LoVo (cell line): ENCODE measurements at places on chromosomes 5 and 9.

DNA sequence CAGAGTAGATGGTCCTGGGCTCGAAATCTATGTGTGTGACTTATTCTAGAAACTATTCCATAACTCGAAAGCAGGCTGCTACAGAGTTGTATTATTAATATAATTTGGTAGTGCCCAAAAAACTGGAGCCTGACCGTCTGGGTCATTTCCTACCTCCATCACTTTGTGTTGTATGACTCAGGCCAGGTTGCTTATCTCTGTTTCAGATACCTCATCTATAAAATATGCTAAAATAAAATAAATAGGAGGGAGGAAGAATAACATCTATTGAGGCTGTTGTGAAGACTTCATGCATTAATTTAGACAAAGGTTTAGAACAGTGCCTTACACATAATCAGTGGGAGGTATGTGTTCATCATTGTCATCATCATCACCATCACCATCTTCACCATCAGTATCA lies 57.7 kb downstream of the PDE4D start:
- DNase-seq: no peak

DNA sequence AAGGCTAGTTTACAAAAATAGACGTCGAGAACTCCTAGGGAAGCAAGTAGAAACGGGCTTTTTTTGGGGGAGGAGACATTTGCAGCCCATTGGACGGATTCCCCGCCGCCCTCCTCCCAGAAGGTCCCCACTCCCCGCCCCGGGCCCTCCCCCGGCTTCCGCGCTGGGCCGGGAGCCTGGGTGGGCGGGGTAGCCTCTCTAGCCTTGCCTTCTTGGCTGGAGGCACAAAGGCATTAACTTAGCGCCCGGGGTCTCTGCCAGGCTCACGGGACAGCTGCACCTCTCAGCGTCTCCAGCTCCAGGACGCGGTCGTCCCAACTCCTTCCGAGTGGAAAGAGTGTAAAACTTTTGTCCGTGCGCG lies at the start of gene DMRTA1:
Gene DMRTA1, plus strand, starts transcription at position 236 of the 361 bp plus-strand sequence. CDS start 242 bp downstream, outside the sequence.
- no peak for DNase-seq

- no peak for DNase-seq
Observed at GRCh38 chr9:92850898-92851297, 26.9 kb downstream of the ZNF484 start.

- DNase-seq: no peak
Observed at GRCh38 chr5:6251565-6252102, 126.7 kb downstream of the MED10 start.

DNA sequence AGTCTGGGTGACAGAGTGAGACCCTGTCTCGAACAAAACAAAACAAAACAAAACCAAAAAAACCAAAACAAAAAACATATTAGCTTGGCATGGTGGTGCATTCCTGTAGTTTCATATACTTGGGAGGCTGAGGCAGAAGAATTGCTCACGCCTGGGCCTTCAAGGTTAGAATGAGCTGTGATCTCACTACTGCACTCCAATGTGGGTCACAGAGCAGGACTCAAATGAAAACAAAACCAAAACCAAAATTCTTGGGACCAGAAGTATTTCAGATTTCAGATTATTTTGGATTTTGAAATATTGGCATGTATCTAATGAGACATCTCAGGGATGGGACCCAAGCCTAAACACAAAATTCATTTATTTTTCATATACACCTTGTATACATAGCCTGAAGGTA lies 80.2 kb downstream of the TMC1 start:
- DNase-seq: no peak

- no peak for DNase-seq
Observed at GRCh38 chr9:134323741-134324358, 2.4 kb upstream of the RXRA start.

- DNase-seq: no peak
Observed at GRCh38 chr5:170338933-170339779, 41.6 kb upstream of the LCP2 start.

DNA sequence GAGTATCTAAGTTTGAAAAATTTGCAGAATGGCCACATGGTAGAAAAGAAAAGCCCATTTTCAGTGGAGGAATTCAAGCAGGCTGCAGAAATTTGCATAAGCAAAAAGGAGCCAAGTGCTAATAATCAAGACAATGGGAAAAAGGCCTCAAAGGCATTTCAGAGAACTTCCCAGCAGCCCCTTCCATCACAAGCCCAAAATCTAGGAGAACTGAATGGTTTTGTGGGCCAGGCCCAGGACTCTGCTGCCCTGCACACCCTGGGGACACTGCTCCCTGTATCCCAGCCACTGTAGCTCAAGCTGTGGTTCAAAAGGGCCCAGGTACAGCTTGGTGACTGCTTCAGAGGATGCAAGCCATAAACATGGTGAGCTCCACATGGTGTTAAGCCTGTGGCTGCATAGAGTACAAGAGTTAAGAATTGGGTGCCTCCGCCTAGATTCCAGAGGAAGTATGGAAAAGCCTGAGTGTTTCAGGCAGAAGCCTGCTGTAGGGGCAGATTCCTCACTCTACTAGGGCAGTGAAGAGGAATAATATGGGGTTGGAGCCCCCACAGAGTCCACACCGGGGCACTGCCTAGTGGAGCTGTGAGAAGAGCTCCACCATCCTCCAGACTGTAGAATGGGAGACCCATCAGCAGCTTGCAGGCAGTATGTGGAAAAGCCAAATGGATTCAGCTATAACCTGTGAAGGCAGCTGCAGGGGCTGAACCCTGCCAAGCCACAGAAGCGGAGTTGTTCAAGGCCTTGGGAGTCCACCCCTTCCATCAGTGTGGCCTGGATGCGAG lies 720.7 kb upstream of the CTNND2 start:
- DNase-seq: no peak

DNA sequence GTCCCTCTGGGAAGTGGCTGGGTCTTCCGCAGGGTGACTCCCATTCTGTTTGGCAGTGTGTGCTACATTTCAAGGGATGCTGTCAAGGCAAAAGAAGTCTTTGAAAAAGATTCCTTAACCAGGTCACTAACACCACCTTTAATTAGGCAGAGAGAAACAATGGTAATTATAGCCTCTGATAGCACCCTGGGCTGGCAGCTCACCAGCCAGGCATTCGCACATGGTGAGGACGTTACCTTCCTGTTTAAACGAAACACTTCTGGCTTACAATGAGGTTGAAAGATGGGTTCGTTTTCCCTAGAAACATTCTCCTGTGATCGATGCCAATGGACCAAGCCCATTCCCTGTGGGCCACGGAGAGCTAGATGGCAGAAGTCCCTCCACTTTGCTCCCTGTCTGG lies 230.1 kb upstream of the PANK3 start:
- DNase-seq: no peak

- no peak for DNase-seq
Observed at GRCh38 chr9:20186231-20186630, 397.4 kb upstream of the SLC24A2 start.

- no peak for DNase-seq
Observed at GRCh38 chr9:38689678-38690077, 30.3 kb downstream of the FAM240B start.

GRCh38 chr5:158502686-158503085 lies 597.0 kb downstream of the EBF1 start:
- DNase-seq: no peak

DNA sequence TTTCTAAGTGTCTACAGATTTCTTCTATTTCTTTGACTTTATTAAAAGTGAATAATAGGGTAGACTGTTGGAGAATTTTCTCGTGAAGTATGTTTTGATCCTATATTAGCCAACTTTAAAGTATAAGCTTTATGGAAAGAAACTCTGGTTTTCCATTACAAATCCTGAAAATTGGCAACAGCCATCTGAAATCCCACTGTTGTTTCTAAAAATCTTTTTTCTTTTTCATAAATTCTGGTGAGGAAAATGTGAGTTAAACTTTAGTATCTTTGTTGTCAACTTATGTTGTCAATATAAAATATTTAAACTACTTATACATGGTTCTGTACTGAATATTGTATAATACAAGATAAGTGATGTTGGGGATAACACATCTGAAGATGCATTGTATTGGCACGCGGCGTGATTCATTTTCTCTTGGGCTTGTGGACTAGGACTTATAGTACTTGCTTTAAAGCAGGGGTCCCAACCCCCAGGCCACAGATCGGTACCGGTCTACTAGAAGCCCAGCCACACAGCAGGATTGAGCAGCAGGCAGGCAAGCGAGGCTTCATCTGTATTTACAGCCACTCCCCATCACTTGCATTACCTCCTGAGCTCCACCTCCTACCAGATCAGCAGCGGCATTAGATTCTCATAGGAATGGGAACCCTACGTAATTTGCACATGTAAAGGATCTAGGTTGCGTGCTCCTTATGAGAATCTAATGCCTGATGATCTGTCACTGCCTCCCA lies 12.7 kb downstream of the MAMDC2 start:
- no peak for DNase-seq

GRCh38 chr5:57736716-57737115 lies 254.1 kb upstream of the ACTBL2 start:
- no peak for DNase-seq

- DNase-seq: peak; percentile 26
Observed at GRCh38 chr5:64074533-64074932, 91.1 kb upstream of the RNF180 start.

GRCh38 chr9:110208031-110208430 lies at the start of gene C9orf152:
TSS of gene C9orf152 (minus strand) at chr9:110208159. CDS start at chr9:110207579, 580 bp downstream.
- DNase-seq: peak; percentile 18

- DNase-seq: peak; percentile 42
Observed at GRCh38 chr5:109455598-109456096, 45.9 kb upstream of the PJA2 start.

GRCh38 chr9:105656131-105656921 lies 5.9 kb upstream of the TAL2 start:
- peak; percentile 59 for DNase-seq

DNA sequence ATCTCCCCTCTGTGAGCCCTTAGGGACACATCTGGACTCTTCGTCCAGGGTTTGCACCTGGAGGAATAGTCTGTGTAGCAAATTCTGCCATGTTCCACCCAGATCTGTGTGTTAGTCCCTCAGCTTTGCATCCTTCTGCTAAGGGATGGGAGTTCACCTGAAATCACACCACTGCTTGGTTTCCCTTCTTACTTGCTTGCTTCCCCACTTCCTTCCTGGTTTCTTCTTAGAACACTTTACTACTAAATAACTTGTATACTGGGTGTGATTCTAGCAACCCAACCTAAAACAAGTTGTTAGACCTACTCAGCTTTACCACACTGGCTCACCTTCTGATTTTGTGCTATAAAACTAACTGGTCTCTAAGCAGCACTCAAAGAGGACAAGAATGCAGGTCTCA lies 202.6 kb upstream of the MAP3K1 start:
- no peak for DNase-seq

GRCh38 chr9:37551888-37552287 lies 24.3 kb downstream of the FBXO10 start:
- no peak for DNase-seq

DNA sequence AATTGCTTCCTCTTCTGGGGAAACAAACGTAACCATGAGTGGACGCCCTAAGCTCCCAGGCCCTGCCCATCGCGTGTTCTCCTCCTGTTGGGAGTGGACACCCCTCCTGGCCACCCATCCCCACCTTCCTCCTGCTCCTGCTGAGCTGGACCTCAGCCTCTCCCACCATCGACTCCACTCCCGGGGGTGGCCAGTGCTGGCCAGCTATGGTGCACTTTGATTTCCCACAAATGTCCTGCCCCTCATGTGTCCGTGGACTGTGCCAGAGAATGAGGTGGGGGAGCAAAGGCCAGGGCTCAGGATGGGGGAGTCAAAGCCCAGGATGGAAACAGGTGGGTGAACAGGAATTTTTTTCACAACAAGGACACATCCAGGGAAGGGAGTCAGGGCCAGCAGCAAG lies 62.8 kb downstream of the MED10 start:
- DNase-seq: no peak

DNA sequence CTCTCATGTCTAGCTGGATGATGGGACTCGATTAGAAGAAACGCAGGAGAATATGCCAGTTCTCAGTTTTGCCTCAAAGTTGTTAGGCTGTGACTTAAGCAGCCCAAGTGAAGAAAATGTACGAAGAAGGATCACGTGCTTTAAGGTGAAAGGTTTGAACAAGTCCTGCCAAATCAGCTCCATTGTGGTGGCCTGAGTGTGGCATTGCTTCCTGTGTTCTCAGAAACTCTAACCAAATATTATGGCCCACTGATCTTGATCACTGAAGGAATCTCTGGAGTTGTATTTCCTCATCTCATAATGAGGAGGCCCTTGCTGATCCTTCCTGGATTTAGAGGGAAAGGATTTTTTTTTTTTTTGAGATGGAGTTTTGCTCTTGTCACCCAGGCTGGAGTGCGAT lies 44.0 kb downstream of the OTULIN start:
- DNase-seq: no peak

DNA sequence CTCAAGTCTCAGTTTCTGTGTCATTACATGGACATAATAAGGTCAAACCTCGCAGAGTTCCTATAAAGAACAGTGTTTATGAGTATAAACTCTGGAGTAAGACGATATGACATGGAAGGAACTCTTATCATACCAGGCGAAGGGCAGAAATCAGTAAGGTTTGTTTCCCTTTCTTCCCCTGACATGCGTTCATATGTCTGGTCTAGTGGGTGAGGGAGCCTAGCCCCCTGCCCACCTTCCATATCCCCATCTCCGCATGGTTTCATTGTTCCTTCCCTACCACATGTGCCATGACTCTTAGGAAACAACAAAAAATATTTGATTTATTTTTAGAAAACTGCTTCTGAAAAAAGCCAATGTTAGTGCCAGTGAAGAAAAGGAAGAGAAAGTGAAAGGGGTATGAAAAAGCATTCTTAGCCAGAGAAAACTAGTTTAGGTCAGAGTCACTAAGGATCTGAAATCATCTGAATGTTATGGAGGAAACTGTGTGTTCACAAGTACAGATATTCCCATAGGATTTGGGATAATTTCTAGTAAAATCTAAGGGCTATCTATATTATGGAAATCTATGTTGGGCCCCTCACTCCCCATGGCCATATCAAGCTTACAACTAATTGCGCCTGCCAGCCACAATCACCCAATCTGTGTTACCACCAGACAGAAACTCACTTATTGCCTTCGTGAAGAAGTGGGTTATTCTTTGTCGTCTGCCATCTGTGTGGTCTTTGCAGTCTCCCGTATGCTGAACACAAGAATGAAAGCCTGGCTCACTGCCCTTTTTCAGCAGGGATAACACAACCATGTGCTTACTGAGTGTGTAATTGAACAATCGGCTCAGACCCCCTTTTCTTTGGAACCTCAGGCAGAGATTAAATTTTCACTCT lies 19.9 kb upstream of the HMHB1 start:
- no peak for DNase-seq

DNA sequence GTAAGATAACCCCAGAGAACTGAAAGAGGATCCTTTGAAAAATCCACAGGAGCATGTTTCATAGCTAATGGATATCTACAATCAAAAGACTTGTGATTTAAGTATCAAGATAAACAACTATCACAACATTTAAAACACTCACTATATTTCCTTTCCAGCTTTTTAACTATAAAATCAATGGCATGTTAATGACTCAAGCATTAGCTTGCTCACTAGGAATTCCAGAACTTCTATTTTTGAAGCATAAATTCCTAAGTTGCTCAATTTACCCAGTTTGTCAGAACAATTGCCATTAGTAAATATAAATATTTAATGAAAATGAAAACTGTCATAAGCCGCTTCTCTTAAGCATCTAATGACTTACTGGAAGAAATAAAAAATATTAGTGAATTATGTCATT lies 355.3 kb downstream of the PRELID2 start:
- DNase-seq: no peak

GRCh38 chr5:54959673-54960418 lies 25.5 kb downstream of the ESM1 start:
- no peak for DNase-seq

GRCh38 chr5:157689942-157690689 lies 18.8 kb downstream of the C5orf52 start:
- DNase-seq: no peak
